NCI-H187 treated with DMSO at 0.1 percent for 48 hours (cell line): ENCODE measurements at places on chromosomes 13 and 19.

DNA sequence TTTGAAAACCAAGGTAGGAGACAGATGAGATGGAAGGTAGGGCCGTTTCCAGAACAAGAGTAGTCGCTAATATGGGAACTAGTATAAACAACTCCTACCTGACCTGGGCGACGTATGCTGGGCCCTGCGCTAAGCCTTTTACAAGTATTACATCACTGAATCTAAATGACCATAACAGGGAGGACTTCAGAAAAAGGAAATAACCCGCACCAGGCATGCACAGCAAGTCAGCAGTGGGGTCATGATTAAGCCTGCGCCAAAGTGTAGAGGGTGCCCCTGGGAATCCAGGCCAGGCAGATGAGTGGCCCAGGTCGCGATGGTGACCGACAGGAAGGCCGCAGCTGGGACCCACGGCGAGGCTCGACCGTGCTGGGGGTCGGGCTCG lies 613 bp downstream of the ATP13A1 start:
- no peak for DNase-seq

GRCh38 chr13:80306337-80306972 lies 34.5 kb downstream of the SPRY2 start:
- no peak for DNase-seq

- DNase-seq: no peak
These were observed 7.4 kb upstream of the SPRY2 start for GRCh38 chr13:80348314-80348713.

- DNase-seq: no peak
These were observed 5.6 kb downstream of the ICAM5 start for GRCh38 chr19:10295305-10295846.

- DNase-seq: no peak
These were observed at the start of gene RUBCNL for GRCh38 chr13:46387064-46387851. TSS of gene RUBCNL (minus strand) at chr13:46387252. CDS start at chr13:46372475, 14,777 bp downstream.

DNA sequence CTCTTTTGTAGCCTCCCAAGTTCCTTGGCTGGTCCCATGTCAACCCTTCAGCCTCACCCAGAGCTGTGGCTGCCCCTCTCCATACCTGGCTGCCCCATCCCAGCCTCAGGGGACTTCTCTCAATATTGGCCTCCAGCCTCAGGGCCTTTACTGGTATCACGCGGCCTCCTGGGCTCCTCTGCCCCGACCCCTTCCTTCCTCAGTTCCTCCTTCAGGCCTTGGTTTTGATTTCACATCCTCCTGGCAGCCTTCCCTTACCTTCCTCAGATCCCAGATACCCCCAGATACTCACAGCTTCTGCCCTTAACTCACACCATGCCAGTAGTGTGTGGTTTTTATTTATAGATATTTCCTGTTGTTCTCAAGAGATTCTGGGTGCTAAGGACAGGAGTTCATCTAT lies 12.8 kb upstream of the SCN1B start:
- DNase-seq: no peak

GRCh38 chr19:43595605-43595998 lies 332 bp downstream of the IRGQ start:
- DNase-seq: no peak

DNA sequence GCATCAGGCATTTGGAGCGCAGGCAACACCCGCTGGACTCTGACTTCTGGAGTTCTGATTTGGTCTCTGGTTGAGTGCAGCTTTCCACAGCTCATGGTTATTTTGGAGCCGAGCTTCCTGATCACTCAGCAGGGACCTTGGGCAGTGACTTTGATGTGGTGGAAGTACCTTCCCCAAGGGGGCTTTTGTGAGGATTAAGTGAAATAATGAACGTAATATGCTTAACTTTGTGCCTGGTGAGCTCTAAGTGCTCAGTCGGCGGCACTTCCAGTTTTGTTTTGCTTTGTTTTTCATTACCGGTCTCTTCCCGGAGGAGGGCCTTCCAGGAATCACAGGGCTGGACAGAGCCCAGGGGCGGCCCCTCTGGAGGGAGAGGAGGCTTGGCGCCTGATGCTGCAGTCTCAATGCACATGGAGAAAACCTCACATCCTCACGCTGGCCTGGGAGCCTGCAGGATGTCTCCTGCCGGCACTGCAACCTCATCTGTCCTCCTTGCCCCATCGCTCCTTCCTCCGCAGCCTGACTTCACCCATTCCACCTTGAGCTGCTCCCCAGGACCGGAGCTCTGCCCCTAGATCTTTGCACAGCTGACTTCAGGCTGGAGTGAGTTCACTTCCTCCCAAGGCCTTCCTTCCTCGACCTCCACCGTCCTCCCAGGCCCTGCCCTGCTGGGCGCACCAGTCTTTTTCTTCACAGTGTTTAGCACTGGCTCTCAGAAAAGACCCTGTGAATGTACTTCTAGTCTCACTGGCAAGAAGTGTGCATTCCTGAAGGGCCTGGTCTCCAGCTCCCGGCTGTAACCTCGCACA lies 1.5 kb downstream of the PLEKHF1 start:
- DNase-seq: no peak

GRCh38 chr19:13206587-13206986 lies 56.4 kb downstream of the IER2 start:
- DNase-seq: no peak

DNA sequence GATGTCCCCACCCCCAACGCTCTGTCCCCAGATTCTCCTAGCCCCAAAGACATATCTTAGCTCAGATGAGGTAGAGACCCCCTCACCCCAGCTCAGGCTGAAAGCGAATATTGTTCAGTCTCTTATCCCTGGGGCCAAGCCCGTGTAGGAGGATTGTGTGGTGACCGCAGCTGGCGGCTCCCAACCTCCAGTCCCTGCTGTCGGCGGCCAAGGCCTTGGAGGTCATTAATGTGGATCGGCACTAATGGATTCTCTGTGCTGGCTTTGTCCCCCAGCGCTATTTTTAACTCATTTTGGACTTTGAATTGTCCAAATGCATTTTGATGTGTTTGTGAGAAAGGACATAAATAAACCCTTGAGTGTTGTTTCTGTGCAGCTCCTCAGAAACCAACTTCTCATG lies 124.2 kb downstream of the UQCRFS1 start:
- no peak for DNase-seq

- DNase-seq: no peak
These were observed 216.6 kb upstream of the SLC10A2 start for GRCh38 chr13:103282571-103283450.
